ENCODE measurements at places on chromosomes 6 and 20. TPM values are rescaled to one million over a fixed set of nuclear protein-coding genes. Genes with fewer than 3 reads are reported as not detected.

Gene RAET1G
- total RNA-seq = not detected

Gene FOXP4
- total RNA-seq = 7.5 TPM

Gene CST7
- 1.1 TPM for total RNA-seq

Gene RFX6
- not detected for total RNA-seq

Gene CRISP2
- total RNA-seq = not detected

DNA sequence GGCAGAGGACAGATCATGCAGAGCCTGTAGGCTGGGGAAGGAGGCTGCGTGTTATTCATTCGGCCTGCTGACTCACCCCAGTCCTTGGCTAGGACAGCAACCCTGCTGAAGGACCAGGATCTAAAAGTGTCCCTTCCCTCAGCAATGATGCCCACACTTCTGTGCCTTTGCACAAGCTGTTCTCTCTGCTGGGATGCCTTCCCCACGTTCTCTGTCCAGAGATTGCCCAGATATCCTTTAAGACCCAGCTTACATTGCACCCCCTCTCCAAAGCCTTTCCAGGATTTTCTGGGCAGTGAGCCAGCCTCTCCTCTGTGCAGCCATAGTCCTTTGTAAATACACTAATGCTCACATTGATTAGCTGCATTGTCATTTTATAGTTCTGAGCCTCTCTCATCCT is 99.3 kb upstream of the CHD6 start:
- DNase-seq = no peak

GRCh38 chr6:137233911-137234863 is 15.0 kb upstream of the IFNGR1 start:
- DNase-seq = no peak

DNA sequence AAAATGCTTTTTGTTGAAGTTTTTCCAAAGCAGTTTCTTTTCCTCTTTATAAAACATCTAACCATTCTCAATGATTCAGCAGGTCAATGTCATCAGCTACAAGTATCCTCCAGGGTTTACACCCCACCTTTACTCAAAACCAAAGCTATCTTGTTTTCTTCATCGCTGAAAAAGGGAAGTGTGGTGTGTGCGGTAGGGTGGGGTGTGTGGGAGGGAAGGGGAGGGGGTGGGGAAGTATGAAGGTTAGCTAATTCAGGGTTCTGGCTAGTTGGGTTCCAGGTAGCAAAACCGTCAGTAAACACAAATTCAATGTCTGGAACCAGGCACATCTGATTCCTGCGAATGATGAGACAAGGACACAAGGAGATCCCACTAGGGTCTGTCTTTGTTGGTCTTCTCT is 189.6 kb downstream of the GJA10 start:
- no peak for DNase-seq

GRCh38 chr6:125700581-125701353 is 48.7 kb upstream of the HEY2 start:
- no peak for DNase-seq

DNA sequence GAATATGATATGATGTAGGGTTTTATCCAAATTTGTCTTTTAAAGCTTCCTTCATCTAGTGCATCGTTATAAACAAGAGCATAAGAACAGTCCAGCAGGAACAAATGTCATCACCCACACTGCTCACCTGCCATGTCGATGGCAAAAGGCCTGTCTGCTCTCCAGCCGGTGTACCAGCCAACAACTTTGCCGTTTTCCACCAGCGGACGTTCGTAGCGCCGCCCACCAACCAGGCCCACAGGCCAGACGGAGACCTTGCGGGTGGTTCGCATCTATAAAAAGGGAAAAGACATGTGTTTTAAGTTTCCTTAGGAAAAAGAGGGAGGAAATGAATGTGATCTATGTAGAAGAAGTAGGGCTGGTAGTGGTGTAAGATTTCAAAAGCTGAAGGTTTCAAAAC is 62.9 kb downstream of the B3GAT2 start:
- DNase-seq = no peak
